ENCODE measurements at places on chromosomes 3 and 15. TPM values are rescaled to one million over a fixed set of nuclear protein-coding genes. Genes with fewer than 3 reads are reported as not detected.

Gene ISLR2
- total RNA-seq, result 5.4 TPM

Gene CLDN18
- total RNA-seq, result not detected

Gene ZNF774
- 17.2 TPM for total RNA-seq

Gene CCDC50
- total RNA-seq, result 242 TPM

Gene RPP14
- 14.1 TPM for total RNA-seq

Gene ASB14
- not detected for total RNA-seq

Gene SST
- total RNA-seq, result 2.2 TPM

Gene LHFPL4
- 0.04 TPM for total RNA-seq

DNA sequence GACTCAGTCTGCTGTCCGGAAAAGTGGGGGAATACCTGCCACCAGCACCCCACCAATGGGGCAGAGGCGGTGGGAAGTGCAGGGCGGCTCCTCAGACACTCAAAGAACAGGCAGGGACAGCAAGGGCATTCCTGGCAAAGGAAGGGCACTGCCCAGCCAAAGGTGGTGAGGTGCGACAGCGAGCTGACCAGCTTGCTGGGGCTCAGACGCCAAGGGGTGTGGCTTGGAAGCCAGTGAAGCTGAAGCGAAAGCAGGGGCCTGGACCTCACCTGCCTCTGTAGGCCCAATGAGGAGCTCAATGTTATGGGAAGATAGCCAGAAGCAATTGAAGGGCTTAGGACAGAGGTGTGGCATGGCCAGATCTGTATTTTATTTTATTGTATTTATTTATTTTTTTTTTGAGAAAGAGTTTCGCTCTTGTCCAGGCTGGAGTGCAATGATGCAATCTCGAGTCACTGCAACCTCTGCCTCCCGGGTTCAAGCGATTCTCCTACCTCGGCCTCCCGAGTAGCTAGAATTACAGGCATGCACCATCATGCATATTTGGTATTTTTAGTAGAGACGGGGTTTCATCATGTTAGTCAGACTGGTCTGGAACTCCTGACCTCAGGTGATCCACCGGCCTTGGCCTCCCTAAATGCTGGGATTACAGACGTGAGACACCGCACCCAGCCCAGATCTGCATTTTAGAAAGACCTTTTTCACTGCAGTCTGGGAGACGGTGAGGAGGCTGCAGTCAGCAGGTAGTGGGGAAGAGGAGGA is 4.4 kb upstream of the LMAN1L start:
- no peak for ATAC-seq

DNA sequence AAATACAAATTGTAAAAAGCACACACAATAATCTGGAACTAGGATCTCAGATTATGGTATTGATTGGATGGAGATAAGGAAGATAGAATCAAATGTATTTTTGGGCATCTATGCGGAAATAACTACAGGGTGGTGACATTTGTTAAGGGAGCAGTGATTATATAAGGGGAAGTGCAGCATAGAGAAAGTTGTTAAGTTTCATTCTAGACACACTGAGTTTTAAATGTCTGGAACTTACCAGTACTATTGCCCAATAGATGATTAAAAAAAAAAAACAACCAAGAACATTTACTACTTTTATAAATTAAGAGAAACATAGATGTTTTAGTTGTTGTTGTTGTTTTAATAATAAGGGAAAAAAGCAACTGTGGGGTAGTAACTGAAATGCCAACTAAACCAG is 32.1 kb upstream of the C3orf38 start:
- no peak for ATAC-seq

- no peak for ATAC-seq
Measured at GRCh38 chr15:33411596-33412540, 101.1 kb downstream of the RYR3 start.

- no peak for ATAC-seq
Measured at GRCh38 chr3:16355828-16356227, 90.8 kb downstream of the OXNAD1 start.

DNA sequence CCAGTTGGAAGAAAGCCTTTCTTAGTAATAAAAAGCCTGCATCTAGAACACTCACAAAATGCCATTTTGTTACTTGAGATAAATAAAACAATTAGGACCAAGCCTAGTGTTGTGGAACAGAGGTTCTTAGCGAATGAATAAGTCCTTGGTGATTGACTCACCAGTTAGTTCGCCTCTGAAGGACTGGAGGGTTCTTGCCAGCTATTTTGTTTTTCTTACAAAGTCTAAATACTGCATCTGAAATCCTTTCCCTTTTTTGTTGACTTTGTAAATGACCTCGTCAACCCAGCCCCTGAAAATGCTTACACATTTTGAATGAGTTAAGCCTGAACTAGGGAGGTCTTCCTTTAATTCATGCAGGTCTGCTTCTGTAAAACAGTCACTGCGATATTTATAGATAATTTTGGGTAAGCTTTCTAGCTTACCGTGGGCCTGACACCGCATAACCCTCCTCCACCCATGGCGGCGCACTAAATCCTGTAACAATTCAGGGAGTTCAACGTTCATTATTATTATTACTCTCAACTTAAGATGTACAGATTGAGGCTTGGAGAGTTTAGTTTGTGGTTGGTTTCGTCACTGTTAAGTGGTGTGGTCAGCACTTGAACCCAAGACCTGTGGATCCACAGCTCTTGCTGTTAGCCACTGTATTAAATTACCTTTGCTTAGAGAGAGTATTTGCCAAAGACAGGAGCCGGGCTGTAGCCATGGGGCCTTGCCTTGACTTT is 45.0 kb upstream of the SACM1L start:
- ATAC-seq, result no peak

GRCh38 chr3:170542704-170543103 is 43.2 kb downstream of the SLC7A14 start:
- no peak for ATAC-seq

DNA sequence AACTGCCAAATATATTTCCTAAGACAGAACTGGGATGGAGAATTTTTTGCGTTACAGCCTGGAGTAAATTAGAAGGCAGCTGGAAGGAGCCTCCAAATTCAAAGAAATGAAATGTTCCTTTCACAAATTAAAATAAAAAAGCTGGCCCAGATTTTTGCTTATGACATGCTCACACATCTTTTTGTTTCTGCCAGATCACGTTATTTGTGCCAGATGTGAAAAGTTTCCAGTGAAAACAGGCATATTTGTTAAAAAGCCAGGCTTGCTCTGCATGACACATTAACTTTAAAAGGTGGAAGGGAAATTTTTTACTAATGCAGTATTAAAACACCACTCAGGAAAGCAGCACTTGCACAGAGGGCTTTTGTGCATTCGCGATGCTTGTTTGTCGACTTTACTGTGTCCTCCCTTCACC is 23.3 kb upstream of the ACKR4 start:
- peak; percentile 71 for ATAC-seq

DNA sequence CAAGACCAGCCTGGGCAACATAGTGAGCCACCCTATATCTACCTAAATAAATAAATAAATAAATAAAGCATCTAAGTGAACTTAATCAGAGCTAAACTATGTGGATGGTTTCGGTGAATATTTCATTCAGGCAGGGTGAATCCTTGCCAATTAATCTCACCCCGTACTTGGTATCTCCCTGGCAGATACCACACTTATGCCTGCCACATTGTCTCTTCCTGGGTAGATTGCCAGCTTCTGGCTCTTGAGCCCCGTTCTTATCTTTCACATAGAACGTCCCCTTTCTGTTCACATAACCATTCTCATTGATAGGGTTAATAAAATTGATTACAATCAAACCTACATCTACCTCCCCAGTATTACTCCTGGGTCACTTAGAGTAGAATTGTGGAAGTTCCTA is 7.0 kb downstream of the SNAP23 start:
- no peak for ATAC-seq

DNA sequence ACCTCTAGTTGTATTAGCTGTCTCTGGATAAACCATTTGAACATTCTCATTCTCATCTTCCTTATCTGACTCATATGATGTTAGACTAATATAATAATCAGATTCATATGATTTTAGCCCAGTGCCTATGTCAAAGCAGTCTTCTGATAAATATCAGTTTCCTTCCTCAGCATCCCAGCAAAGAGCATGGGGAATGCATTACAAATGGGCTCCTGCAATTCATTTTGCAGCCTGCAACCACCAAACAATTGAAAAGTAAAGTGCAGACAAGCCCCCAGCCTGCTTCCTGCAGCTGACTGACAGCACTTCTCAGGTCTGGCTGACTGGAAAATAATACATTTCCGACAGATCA is 78.2 kb upstream of the STAC start:
- ATAC-seq, result no peak

- ATAC-seq, result no peak
Measured at GRCh38 chr15:27028858-27029477, 58.0 kb downstream of the GABRG3 start.

DNA sequence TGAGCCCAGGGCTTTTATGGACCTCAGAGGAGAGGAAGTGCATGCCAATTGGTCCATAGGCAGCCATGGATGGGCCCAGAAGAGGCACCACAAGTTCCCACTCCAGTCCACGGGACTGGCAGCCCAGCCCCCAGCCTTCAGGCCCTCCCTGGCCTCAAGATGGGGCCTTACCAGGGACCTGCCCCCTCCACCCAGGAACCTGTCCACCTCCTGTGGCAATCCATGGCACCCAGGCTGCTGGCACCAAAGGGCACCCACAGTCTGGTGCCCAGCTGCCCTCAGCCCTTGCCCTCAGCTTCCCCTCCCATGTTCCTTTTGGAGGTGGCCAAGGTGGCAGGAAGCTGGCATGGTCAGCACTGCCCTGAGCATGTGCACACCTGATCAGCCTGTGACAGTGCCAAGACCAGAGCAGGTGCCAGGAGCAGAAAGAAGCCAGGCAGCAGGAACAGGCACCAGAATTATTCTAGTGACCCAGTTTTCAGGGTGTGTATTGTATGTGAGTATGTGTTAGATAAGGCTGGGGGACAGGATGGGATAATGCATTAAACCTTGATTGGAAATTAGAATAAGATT is 415.0 kb downstream of the NTRK3 start:
- ATAC-seq, result no peak

DNA sequence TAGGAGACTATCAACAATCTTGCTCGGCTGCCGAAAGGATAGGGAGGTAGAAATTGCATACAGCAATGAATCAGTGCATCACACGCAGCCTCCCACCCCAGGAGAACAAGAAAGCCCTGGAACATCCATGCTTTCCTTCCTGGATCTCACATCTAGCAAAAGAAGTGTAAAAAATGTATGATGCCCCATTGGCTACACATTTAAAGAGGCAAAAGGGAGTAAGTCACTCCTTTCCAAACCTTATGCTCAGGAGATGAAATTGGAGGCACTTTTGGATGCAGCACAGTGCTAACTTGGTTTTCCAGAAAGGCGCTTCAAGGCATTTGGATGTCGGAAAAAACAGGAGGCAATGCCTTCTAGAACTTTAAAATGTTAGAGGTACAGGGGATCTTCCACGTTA is 32.2 kb upstream of the FEZF2 start:
- no peak for ATAC-seq
